Fibroblast of skin of left quadriceps (primary cell): ENCODE measurements at places on chromosomes 2 and 18.

DNA sequence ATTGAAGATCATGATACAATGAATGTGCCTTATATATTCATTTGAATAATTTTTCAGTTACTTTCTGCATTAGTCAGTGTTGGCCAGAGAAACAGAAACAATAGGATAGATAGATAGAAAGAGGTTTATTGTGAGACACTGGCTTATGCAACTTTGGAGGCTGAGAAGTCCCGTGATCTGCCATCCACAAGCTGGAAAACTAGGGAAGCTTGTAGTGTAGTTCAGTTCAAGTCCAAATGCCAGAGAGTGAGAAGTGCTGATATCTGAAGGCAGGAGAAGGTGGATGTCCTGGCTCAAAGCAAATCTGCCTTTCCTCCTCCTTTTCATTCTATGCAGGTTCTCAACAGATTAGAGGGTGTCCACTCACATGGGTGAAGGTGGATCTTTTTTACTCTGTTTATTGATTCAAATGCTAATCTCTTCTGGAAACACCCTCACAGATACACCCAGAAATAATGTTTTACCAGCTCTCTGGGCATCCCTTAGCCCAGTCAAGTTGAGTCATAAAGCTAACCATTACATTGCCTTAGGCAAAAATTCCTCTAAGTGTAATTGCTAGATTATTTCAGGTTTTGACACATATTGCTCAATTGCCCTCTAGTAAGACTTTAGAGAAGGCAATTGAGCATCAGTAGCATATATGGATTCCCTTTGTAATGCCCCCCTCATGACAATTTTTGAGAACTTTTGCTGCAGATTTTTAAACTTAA is 341.4 kb downstream of the LPIN1 start:
- no peak for DNase-seq

- no peak for DNase-seq
Observed at GRCh38 chr2:74413001-74413698, 8.3 kb downstream of the C2orf81 start.

DNA sequence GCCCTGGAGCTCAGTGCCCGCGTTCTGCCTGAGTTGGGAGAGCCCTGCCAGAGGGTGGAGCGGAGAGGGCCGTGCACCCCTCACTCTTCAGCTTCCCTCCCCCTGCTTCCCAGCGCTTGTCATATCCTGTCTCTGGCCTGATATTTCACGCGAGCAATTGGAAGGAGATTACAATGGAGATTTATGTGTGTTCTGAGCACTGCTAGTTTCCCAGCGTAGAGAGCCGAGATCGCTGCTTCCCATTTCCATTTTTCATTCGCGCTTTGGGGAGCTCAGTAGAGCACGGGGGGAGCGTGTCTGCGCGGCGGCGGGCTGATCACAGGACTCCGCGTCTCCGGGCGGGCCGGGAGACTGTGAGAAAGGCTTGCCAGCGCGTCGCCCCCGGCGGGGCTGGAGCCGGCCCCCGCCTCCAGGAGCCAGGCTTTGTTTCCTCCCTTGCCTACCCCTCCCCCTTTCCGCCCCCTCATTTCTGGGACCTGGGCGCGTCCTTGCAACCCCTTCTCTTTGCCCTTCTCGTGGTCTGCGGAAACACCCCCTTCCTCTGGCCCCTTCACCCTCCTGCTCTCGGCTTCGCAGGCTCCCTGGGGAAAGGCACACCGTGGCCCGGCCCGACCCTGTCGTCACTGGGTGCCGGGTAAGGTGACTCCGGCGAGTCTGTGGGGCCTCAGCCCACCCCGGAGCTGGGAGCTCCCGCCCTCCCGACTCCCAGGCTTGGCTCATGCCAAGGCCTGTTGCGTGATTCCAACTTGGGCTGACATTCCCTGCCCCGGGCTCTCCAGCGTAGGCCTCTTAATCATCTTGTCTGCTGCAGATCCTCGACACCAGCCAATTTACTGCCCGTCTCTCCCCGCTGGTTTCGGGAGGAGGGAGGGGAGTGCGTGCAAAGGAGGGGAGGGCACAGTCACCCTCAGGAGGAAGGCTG is 5.8 kb downstream of the DLX2 start:
- no peak for DNase-seq

GRCh38 chr2:104793966-104794365 is 59.9 kb upstream of the POU3F3 start:
- DNase-seq: no peak

DNA sequence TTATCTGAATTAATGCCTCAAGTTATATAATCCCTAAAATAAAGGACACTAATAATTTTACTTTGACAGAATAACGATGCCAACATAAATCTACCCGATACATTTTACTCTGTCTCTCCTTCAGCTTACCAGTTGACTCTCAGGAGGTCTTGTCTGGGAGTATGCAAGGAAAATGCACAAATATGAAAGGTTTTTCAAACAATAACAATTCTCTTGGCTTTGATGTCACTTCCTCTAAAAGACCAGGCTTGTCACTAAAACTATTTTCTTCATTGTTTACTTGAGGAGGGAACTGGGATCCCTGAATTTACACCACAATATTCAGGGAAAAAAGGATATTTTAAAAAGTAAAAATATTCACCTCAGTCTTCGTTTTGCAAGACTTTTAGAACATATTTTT is 97.2 kb downstream of the SOS1 start:
- DNase-seq: no peak

- DNase-seq: no peak
Observed at GRCh38 chr2:119483395-119483753, 40.9 kb downstream of the SCTR start.

DNA sequence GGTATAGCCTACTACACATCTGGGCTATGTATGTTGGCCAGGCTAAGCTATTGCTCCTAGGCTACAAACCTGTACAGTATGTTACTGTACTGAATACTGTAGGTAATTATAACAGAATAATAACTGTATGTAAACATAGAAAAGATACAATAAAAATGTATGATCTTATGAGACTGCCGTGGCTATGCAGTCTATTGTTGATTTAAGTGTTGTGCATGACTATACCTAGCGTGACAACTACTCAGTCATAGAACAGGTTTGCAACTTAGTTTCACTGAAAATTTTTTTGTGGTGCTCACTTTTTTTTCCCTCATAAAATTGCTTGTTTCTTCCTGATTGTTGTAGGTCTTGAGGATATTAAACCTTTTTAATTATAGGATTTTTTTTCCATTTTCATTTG is 25.9 kb downstream of the KCMF1 start:
- DNase-seq: no peak

- DNase-seq: no peak
Observed at GRCh38 chr2:10536569-10537133, 88.5 kb upstream of the ODC1 start.

- no peak for DNase-seq
Observed at GRCh38 chr18:78169174-78169864, 810.3 kb upstream of the SALL3 start.

DNA sequence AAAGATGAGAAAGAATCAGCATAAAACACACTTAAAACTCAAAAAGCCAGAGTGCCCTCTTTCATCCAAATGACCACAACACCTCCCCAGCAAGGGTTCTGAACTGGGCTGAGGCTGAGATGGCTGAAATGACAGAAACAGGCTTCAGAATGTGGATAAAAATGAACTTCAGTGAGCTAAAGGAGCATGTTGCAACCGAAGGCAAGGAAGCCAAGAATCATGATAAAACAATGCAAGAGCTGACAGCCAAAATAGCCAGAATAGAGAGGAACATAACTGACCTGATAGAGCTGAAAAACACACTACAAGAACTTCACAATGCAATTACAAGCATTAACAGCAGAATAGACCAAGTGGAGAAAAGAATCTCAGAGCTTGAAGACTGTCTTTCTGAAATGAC is 12.2 kb upstream of the PSMA8 start:
- DNase-seq: no peak

DNA sequence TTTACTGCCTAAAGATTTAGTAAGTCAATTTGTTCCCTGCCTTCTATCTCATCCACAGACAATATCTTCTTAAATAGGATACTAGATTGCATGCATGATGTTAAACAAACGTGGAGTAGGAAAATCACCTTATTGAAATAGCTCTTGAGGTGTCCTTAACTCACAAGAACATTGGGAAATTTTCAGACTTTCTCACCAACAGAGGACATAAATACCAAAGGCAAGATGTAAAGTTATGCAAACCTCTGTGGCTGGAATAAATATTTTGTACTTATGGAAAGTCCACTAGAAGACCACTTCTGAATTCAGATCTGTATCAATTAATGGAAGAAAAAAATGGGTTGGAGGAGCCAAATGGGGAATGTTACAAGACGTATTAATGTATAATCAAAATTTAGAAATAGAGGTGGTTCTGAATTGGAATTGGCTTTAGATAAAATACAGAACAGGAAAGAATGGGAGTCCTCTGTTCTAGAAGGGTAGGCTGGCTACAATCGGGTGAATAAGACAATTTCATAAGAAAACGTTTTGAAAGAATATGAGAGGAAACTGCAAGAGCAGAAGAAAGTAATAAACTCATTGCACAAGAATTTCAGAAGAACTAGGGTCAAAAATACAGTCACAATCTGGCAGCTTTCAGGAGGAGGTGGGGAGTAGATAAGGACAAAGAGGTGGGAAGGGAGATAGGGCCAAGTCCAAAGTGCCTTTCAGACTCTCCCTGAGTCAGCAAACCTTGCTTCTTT is 69.3 kb upstream of the FN1 start:
- peak; percentile 60 for DNase-seq

DNA sequence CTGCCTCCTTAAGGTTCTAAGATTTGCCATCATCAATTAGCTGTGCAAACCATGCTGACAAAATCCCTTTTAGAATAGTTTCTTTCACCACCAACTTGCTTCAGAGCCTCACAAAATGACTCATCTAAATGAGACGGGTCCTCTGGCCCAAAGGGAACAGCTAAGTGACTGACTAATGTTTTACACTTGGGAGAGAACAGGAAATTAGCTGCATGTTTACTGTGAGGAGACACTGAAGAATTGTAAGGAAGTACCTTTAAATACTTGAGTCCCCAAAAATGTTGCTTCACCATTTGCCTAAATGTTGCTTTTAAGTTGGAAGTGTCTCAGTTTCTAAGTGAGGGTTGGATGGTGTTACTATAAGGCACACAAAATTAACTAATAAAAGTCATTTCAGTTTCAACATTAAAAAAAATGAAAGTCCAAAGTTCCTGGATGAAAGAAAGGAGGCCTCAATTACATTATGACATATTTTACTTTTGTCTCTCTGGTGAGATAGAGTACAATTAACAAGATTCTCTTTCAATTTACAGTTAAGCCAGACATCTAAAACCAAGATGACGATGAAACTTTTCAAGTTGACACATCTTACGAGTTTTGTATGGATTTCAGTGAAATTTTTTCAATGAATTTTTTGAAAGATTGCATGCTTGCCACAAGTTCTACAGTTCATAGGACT is 229.1 kb upstream of the FN1 start:
- peak; percentile 88 for DNase-seq
